Activated CD8-positive, alpha-beta T cell treated with anti-CD3 and anti-CD28 coated beads for 36 hours (primary cell): ENCODE measurements at places on chromosomes 13 and 19. TPM values are rescaled to one million over a fixed set of nuclear protein-coding genes. Genes with fewer than 3 reads are reported as not detected.

- DNase-seq, result peak; percentile 45
Observed at GRCh38 chr19:41588497-41589209, 12.7 kb downstream of the CEACAM21 start.

- DNase-seq, result peak; percentile 58
Observed at GRCh38 chr19:49689133-49690078, at the start of gene ADM5. Gene ADM5 (plus strand): TSS chr19:49689594. CDS start chr19:49689838, 244 bp downstream.

DNA sequence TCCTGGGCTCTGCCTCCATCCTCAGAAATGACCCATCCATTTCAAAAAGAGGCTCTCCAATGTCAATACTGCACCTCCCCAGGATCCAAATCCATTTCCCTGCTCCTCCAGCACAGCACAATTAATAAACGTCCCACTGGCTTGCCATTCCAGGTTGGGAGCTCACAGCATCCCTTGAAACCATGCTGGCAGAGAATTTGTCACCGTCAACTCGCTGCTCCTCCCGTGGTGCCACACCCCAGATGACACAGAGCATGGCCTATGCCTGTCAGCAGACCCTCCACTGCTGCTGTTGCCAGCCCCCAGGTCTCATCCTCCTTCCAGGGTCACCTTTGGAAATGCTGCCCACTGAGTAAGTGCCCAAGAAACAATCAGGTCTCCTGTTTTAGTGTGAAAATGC lies 53.0 kb upstream of the UQCRFS1 start:
- DNase-seq, result no peak

KIR2DL4 gene
- not detected for total RNA-seq

DNA sequence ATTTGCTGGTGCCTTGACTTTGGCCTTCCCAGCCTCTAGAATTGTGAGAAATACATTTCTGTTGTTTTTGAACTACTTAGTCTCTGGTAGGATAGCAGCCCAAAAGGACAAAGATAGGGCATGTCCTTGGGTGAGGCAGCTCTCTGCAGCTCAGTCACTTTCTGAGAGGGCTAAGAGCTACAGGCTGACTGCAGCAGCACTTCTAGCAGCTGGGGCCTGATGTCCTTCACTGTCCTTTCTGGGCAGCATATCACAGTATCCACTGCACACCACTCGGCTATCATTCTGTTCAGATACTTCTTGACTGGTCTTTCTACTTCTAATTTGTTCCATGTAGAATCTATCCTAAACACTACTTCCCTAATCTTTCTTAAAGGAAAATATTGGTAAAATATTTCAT lies 68.5 kb upstream of the CLDN10 start:
- no peak for DNase-seq

MYO16 gene
- total RNA-seq, result not detected

GNG8 gene
- total RNA-seq, result 33.0 TPM

DNA sequence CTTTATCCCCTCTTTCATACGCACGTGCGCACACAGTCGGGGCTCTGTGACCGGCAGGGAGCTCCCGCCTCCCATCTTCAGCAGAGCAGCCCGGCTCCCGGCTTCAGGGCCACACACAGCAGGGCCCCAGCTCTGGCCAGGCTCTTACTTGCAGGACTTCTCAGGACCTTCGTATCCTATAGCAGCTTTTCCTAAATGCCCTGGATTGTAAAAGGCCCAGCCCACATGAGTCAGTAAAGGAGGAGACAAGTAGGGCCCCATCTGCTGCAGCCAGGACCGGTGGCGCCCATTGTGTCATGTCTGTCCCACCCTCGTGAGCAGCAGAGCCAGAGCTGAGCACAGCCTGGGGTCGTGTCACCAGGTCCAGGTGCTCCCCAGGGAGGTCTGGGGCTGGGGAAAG lies 107.6 kb upstream of the VSTM2B start:
- DNase-seq, result no peak

GRCh38 chr13:72229067-72229466 lies 362.1 kb upstream of the DACH1 start:
- no peak for DNase-seq

DNA sequence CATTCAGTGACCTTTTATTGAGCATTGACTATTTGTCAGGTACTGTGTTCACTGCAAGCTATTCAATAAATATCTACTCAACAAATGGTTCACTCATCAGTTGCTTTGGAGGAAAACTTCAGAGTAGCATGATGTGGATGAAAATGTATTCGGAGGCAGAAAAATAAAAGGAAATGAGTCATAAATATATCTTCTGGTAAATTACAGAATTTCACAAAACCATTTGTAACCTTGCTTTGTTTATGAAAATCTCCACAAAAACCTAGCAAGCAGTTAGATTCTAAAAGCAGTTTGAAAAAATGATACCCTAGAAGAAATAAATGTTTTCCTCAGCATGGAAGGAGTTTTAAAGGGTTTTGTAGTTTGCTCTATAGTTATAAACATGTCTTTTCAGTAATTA lies 399.6 kb downstream of the LMO7 start:
- no peak for DNase-seq

- DNase-seq, result no peak
Observed at GRCh38 chr19:4700693-4700970, 23.0 kb downstream of the DPP9 start.

GRCh38 chr13:98447881-98448641 lies 128.8 kb downstream of the STK24 start:
- peak; percentile 44 for DNase-seq

DNA sequence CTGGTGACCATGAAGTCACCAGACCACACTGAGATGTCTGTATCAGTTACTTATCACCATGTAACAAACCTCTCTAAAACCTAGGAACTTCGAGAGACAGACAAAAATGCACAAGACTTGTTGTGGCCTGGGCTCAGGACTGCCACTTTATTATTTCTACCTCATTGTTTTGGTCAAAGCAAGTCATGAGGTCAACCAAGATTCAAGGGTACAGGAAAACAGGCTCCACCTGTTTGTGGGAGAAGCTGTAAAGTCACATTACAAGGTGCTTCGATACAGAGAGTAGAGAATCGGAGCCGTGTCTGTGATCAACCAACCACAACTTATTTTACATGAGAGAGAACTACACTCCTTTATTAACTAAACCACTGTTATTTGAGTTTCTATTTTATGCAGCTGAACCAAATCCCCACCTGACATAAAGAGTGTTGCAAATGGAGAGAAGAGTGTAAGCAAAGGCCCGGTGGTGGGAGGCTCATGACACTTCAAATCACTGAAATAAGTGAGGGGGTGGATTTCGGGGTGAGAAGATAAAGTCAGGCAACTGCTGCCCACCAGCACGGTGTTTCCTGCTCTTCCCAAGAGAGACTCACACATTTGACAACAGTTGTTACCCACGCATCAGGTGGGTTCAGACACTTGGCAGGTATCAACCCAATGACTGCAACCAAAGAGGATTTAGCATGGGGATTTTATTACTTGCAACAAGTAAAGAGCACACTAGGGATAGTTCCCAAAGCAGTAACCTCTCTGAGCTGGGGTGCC lies 39.0 kb upstream of the IGSF23 start:
- no peak for DNase-seq

- no peak for DNase-seq
Observed at GRCh38 chr19:39104186-39104596, 20.0 kb downstream of the ACP7 start.

DNA sequence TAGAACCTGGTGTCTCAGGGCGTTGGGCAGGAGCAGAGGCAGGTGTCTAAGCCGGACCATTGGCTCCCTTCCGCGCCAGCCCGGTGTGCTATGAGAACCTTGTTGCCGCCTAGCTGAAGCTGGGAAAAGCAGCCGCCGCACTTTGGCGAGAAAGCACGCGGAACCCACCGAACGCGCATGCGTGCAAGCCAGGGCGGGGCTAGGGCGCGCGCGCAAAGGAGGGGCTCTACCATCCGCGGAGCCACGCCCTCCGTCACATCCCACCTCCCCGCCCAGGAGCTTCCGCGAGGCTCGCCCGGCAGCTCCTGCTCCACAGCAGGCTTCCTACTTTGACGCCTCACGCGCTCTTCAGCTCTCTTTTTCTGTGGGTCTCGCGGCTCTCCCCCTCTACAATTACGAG lies 51.3 kb downstream of the WDR87 start:
- DNase-seq, result peak; percentile 38

DNA sequence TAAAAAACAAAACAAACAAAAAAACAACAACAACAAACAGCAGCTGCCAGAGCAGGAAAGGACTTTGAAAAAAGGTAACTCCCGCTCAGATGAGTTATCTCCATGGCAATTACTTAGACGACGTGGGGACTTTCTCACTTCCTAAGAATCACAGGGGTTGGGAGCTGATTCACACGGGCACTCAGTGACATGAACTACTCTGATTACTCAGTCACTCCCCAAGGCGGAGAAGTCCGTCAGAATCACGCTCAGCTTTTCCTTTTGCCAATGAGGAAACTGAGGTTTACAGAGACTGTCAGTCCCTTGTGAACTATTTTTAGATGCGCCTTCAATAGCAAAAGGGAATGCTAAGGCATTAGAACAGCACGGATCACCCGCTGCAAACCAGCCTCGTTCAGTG lies 32.3 kb upstream of the MATK start:
- DNase-seq, result peak; percentile 59

DNA sequence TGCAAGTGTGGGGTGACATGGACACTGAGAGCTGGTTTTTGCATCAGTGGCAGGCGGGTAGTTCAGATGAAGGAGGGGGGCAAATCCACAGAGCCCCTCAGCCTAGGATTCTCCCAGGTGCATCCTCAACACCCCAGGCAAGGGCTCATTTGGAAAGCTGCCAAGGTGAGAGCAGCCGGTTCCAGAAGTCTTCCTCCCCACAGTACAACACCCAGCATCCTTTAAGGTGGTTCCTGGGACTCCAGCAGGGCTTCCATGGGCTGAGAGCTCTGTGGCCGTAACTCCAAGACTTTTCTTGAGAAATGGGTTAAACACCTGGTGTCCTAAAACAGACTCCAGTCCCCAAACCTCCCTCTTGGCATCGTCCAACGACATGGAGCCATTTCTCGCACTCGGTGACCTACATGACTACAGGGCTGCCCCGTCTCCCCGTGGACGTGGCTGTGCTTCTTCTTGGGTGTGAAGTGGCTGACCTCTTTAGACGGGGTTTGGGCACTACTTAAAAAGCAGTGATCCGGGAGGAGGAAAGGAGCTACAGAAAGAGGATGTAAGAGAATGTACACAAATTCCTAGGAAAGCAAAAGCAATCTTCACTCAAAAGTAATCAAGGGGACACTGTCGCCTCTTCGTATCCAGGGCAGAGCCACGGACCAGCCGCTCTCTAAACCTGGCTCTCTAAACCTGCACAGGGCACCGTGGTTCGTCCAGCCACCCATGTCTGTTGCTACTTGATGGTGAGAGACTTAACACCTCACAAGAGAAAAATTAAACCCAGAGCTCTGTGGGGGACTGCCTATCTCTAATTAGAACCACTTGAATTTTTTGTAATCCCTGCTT lies 25.5 kb downstream of the RANBP3 start:
- no peak for DNase-seq

- DNase-seq, result no peak
Observed at GRCh38 chr13:43846496-43847158, 32.9 kb downstream of the CCDC122 start.

DNA sequence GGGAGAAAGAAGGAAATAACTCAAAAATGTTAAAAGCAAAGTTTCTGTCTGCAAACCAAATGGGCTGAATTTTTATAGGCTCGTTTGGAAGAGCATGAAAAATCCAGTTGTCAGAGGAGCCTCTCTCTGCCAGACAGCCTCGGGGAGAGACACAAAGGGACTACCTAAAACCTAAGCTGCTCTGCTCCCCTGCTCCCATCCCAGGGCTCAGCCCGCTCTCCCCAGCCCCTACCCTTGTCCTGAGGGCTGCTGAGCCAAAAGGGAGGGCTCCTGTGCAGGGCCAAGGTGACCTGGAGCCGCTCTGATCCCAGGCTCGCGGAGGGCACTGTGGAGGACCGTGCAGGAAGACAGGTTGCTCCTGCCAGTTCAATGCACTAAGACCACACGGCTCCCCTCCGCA lies 96.7 kb upstream of the UQCRFS1 start:
- DNase-seq, result no peak
